T-cell (primary cell): ENCODE measurements at places on chromosomes 12 and 14.

DNA sequence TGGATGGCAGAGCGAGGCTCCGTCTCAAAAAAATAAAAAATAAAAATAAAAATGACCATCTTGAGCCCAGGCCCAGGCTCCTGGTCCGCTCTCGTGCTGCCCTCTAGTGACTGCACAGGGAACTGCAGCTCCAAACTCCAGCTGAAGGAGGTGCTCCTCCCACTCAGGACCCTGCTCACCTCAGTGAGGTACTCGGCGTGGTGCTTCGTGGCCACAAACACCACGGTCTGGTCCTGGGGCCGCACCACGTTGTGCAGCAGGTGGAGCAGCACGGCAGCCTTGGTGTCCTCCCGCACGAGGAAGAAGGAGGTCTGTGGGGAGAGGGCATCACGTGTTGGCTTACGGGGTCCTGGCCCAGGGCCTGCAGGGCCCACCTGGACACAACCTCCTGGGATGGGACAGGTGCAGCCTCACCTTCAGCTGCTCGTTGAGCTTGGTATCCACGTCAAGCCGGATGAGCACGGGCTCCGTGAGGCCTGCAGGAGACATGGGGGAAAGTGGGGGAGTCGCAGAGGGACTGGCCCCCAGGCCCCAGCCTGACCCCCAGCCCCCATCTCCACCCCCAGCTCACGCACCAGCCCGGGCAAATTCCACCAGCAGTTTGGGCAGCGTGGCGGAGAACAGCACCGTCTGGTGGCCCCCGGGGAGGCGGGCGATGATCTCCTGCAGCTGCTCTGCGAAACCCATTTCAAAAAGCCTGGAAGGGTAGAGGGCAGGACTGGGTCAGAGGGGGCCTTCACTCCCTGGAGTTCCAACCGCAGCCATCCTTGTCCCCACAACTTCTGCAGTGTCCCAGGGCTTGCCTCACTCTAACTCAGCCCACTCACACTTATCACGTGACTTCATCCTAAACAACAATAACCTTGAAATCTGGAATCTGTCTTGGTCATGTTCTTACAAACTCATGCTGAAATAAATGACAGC lies 10.6 kb downstream of the DDX54 start:
- peak; percentile 64 for DNase-seq

DNA sequence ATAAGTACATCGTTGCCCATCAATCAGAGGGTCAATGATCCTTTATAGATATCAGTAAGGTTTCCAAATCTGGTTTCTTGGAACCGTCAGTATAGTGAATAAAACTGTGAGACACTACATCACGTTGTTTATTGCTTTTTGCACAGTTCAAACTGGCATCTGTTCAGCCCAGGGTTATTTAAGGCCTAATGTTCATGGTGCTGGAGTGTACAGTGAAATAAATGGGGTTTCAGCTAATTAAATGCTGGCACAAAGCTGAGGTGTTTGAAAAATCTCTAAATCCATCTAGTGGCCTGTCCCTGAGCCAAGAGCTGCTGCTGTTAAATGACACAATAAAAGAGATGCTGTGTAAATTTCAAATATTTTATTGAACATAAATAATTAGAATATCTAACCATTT lies 69.9 kb downstream of the RPS29 start:
- no peak for DNase-seq

GRCh38 chr12:72610342-72610741 lies 338.2 kb downstream of the TRHDE start:
- DNase-seq, result no peak

DNA sequence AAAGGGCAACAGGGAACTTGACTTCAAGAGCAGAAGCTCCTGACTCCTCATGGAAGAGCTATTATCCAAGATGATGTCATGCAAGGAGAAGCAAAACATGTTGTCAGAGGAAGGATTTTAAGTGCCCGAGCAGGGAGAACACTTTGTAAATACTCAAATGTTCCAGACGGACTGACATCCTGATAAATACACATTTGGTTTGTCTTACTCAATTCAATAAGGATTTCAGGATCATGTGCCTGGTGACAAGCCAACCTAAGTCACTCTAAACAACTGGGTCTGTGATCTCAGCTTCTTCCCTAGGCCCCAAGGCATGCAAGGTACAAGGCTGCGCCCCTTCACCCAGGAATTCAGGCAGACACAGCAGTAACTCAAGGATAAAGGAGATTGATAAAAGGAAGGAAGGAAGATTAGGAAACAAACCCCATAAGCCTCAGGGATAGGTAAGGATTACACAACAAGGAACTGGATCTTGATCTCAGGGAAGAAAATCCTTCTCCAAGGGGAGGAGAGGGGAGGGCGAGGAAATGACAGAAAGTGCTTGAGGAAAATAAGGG lies 26.8 kb upstream of the CEBPE start:
- no peak for DNase-seq

DNA sequence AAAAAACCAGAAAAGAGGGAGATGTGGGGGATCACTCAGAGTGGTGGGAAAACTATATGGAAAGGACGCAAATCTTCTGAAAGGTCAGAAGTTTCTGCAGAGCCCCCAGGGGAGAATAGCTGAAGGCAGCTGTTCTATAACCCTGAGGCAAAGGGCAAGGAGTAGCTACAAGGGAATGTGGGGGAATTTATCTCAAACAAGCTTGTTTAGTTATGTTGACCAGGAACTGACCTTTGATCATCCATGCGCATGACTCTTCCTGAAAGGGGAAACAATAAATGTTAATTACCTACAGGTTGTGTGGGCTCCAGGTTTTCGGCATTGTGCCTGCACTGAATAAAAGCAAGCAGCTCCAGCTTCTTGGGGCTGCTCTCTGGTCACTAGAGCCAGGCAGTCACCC lies 968.5 kb downstream of the AACS start:
- no peak for DNase-seq

GRCh38 chr12:128802756-128803155 lies 21.0 kb downstream of the SLC15A4 start:
- DNase-seq, result no peak
